GF-D8 (cell line): ENCODE measurements at places on chromosomes 11 and 22.

DNA sequence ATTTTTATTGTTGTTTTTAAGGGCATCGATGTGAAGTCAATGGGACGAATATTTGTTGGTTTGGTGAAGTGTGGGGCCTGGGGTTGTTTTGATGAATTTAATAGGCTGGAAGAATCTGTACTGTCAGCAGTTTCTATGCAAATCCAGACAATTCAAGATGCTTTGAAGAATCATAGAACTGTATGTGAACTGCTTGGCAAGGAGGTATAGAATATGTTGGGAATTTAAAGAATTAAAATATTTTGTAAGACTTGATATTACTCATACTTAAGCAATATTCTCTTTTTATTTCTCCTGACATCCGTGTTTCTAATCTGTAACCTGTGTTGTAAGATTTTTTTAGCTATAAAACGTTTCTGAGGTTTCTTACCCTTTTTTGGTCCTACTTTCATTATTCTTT lies 61.6 kb downstream of the DYNC2H1 start:
- DNase-seq: no peak

DNA sequence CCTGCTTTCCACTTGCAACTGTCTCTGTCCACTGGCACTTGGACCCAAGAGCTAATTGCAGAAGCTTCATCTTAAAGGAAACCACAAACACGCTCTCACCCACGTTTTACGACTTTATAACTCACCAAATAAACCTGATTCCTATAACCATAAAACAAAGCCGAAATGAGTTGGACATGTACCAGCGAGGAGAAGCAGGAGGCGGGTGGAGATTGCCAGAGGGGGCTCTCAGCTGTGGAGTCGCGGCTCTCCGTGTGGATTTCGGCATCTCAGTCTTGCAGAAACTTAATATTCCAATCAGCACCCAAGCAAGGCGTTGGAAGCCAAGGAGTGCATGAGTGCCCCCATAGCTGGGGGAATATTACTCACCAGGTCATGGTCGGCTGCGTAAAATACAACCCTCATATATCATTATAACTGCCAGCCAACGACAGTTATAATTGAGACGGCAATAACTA lies 483.6 kb downstream of the MN1 start:
- no peak for DNase-seq

DNA sequence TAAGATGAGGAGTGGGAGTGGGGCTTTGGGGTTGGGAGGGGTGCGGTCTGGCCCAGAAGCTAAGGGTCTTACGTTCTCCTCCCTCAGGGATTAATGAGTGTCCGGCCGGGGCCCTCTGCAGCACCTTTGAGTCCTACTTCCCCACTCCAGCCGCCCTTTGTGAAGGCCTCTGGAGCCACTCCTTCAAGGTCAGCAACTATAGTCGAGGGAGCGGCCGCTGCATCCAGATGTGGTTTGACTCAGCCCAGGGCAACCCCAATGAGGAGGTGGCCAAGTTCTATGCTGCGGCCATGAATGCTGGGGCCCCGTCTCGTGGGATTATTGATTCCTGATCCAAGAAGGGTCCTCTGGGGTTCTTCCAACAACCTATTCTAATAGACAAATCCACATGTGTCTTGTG lies 4.0 kb downstream of the FOLR3 start:
- no peak for DNase-seq

DNA sequence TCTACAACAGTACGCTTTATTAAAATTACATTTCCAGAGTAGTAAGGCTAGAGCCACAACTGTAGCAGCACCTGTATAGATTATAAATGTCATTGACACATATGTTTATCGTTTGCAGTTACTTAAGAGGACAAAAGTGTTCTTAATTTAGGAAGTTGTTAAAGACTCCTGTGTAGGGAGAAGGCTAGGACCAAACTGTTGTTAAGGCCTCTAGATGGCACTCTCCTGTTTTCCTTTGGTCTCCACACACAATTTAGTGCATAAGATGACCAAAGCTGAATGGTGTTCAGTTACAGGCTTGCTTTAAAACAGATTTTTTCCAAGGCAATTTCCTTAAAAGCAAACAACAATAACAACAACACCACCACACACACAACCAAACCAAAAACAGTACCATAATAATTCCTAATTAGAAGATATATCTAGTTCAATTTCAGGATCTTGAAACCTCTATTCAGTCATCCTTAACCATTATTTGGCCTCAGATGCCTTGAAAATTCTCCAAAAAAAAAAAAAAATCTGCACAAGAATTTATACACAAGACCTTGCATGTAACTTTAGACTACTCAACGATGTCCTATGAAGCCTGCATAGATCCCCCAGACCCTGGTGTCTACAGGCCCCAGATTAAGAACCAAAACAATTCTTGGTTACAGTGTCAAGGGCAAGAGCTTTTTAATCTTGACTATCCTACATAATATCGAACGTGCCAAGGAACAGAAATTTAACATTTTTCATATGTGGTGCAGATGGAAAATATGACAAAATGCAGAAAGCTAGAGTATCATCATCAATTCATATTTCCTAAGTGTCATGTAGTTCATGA lies 42.6 kb upstream of the APOA1 start:
- DNase-seq: peak; percentile 91

GRCh38 chr11:2566223-2567025 lies 121.6 kb downstream of the KCNQ1 start:
- no peak for DNase-seq

GRCh38 chr11:128488471-128488870 lies 98.9 kb downstream of the ETS1 start:
- no peak for DNase-seq

DNA sequence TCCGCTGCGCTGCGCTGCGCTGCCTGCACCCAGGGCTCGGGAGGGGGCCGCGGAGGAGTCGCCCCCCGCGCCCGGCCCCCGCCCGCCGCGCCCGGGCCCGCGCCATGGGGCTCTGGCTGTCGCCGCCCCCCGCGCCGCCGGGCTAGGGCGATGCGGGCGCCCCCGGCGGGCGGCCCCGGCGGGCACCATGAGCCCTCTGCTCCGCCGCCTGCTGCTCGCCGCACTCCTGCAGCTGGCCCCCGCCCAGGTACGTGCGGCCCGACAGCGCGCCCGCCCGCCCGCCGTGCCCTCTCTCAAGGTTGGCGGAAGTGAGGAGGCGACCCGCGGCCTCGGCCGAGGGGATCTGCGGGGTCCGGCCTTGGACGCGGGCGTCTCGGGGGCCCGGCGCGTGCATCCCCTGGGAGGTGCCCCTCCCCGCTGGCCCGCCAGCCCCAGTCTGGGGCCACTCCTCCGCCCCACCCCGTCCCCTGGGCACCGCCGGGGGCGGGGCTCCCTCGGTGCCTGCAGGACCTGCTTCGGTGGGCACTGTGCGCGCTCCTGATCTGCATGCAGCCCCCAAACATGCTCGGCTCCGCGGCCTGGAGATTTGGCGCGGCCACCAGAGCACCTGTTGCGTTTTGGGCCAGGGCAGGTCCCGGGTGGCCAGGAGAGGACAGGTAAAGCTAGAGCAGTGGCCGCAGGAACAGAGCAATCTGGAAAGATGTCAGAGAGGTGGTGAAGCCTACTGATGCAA lies 429 bp downstream of the VEGFB start:
- no peak for DNase-seq

DNA sequence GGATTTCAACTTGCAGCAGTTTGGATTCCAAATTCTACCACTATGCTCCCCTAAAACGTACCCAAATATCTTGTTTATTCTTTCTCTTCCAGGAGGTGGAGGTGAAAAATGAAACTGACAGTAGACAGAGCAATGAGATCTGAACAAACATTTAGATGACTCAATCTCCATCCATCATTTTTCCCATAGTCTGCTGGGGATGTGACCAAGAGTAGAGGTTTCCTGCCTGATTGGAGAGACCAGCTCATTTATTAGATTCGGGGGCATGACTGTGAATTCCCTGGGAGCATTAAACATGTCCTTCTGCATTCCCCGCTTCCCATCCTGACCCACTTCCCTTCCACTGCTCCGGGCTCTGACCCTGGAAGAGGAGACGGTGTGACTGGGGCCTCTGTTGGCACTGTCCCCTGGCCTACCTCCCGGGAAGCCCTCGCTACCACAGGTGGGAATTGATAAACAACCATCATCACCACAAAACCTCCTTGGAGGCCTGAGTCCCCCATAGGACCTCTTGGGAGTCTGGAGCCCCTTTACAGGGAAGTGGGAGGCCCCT lies 20.3 kb downstream of the DKK3 start:
- DNase-seq: no peak

- DNase-seq: peak; percentile 24
These were observed 47.2 kb downstream of the MYO7A start for GRCh38 chr11:77175021-77175842.

GRCh38 chr11:61603667-61604066 lies 22.8 kb upstream of the SYT7 start:
- no peak for DNase-seq

DNA sequence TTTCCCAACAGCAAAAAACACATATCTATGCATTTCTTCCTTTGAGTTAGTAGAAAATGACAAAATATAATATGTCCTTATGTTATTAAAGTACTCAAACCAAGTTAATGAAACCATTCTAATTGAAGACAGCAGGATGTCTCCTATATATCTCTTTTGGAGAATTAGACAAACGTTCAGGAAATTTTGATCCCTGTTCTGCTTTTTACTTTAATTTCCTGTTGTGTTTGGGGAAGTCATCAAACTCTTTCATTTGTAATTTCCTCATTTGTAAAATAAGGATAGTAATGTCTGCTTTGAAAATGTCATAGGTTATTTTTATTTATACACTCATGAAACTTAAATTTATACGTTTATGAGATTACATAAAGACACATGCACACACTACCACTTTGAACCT lies 281.8 kb upstream of the ANO5 start:
- DNase-seq: no peak

DNA sequence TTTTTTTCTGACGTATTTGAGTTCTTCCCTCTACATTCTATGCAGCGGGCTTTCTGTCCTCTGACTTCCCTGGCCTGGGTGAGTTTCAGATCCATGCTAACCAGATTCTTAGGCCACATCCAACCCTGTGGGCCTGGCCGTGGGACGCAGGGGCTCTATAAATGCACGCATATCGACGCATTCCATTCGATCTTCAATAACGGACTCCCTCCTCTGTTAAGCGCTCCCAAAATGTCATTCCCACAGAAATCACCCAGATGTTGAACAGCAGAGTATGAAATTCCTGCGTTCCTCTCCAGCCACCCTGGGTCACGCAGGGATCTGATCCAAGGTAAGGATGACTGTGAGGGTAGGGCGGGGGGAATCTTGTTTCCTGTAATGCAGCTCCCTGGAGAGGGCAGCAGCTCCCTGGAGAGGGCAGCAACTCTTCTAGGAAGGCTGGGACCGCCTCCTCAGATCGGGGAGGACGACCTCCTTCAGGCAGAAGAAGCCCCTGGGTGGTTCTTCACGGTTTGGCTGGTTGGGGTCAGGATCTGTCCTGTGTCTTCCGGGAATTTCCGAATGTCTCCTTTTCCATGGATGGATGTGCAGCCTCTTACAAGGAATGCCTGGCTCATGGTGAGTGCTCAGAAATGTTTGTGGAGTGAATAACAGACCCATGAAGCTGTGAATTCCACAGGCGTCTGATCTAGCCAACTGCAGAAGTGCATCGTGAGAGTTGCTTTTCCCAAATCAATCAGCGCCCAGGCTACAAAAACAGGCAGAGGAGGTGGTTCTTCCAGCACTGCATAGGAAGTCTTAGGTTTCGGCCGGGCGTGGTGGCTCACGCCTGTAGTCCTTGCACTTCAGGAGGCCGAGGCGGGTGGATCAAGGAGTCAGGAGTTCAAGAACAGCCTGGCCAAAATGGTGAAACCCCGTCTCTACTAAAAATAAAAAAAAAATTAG lies 12.2 kb downstream of the MRGPRD start:
- DNase-seq: no peak

- DNase-seq: no peak
These were observed 12.7 kb upstream of the MSANTD2 start for GRCh38 chr11:124812876-124813275.

GRCh38 chr11:103845331-103845730 lies 191.1 kb upstream of the DDI1 start:
- no peak for DNase-seq

GRCh38 chr22:33405194-33405593 lies 347.0 kb upstream of the SYN3 start:
- no peak for DNase-seq

GRCh38 chr11:24124876-24125275 lies 372.0 kb upstream of the LUZP2 start:
- DNase-seq: no peak

- no peak for DNase-seq
These were observed 190.0 kb downstream of the ETS1 start for GRCh38 chr11:128397362-128397761.

DNA sequence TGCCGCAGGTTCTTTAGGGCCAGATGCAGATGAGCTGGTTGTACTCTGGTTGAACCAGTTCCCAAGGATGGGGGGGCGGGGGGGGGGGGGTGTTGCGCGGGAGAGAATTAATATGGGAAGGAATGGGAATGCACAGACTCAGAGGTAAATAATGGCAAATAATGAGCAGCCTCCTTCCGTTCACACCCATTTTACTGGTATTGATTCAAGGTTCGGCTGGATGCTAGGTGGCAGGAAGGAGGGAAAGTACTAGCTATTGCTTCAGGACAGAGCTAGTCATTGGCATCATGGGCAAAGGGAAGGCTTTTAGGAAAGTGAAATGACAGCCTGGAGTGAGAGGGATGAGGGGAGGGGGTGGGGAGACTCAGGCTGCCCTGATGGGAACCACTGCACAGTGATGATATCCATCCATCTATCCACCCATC lies at the start of gene VSTM5:
Gene VSTM5 (minus strand): TSS at position 25 of the 425 bp plus-strand sequence. CDS start 116 bp downstream, outside the sequence.
- DNase-seq: no peak

GRCh38 chr11:17753641-17754040 lies 19.1 kb downstream of the KCNC1 start:
- no peak for DNase-seq

GRCh38 chr22:32446321-32446720 lies 17.9 kb downstream of the BPIFC start:
- no peak for DNase-seq

DNA sequence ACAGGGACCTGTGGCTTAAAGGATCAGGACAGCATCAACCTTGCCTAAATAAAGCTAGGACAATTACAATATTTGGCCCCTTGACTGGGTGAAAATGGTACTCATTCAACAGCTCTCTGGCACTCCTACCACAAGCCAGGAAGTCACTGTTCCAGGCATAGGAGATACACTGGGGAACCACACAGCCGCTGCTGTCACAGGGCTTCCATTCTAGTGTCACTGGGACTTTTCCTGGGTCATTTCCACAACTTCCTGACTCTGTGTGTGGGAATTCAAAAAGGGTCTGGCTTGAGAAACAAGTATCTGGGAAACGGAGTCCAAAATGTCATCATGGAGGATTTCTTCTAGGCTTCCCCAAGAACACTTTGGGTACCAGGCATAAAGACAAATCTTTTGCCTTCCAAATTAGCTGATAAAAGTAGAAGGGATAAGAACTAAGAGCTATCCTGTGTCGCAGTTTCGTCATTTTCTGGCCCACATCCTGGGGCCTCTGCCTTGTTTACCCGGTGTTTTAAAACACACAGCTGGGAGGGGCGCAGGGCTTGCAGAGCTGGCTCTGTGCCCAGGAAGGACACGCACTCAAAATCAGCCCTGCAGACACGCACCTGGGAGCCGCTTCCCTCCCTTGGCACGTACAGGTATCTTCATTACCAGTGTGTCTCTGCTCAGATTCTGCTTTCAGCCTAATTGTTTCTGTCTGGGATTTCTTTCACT lies 38.0 kb downstream of the TMEM45B start:
- DNase-seq: peak; percentile 33
